ENCODE measurements at places on chromosomes 3 and 15. TPM values are rescaled to one million over a fixed set of nuclear protein-coding genes. Genes with fewer than 3 reads are reported as not detected.

DNA sequence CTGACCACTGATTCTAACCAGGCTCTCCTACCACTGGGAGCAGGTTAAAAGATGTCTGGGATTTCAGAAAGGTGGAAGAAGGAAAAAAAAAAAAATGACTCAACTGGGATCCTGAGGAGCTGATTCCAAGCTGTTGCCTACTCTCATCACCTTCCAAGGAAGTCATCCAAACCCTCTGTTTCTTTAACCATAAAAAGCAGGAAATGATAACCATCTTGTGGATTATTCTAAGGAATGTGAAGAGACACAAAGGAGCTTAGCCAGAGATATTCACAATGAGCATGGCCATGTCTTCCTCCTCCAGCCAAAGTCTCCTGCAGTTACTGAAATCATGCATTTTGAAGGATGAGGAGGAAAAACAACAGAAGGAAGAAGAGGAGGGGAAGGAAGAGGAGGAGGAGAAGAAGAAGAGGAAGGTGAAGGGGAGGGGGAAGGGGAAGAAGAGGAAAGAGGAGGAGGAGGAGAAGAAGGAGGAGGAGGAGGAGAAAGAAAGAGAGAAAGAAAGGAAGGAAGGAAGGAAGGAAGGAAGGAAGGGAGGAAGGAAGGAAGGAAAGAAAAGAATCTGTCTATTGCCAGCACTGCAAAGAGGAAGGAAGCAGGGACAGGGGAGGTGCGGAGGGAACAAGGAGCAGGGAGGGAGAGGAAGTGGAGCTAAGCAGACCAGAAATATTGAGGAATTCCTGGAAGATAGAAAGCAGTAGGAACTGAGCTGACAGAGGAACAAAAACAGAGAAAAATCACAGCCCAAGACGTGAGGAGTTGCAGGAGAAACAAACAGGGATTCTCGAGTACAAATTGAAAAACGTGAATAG, 229.2 kb downstream of the UACA start:
- DNase-seq = no peak

GRCh38 chr3:43086460-43087165, 19.3 kb downstream of the POMGNT2 start:
- DNase-seq = no peak

- no peak for DNase-seq
These were observed 176.1 kb upstream of the RGMA start for GRCh38 chr15:93265111-93265556.

- no peak for DNase-seq
These were observed 10.6 kb downstream of the FBN1 start for GRCh38 chr15:48634893-48635292.

Gene GRAMD1C
- total RNA-seq = 3.0 TPM

Gene CYP19A1
- total RNA-seq = 24.0 TPM

Gene CADM2
- 60.8 TPM for total RNA-seq

Gene ANO10
- total RNA-seq = 30.9 TPM

Gene SIDT1
- total RNA-seq = 4.5 TPM

Gene CAMK2N2
- total RNA-seq = 0.53 TPM

Gene CCR9
- 0.31 TPM for total RNA-seq

Gene DUOX2
- total RNA-seq = 1.5 TPM

Measured in sciatic nerve (tissue), 2 donors.